ENCODE measurements at places on chromosomes 5 and 9. TPM values are rescaled to one million over a fixed set of nuclear protein-coding genes. Genes with fewer than 3 reads are reported as not detected.

DNA sequence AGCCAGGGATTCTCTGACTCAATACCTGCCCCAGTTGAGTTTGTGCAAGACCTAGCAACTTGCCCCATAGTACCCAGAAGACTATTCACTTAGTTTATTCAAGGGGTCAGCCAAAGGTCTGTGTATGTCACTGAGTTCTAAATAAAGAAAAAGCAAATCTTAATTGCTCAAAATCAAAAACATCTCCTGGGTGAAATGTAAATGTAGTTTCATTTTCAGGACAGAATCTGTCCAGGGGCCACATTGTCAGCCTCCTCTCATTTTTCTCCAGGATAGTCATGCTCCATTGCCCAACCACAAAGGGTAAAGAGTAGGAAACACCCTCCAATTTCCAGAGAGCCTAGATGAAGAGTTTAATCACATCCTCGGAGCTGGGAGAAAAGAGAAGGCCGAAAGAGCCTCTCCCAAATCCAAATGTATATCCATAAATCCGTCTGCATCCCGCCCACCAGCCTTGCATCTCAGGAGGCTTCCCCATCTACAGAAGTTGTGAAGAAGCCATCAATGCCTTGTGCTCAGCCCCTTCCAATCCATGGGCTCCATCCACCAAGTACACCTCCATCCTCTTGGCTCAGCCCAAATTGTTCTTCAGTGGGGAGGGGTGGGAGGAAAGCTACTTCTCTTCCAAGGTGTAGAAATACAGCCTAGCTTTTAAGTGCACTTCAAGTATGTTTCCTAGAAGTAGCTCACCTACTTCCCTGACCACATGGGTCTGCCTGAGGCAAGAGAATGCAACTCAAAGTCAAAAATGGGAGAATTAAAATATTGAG is 26.9 kb downstream of the ADAM19 start:
- DNase-seq = no peak

GRCh38 chr9:110351009-110351467 is 13.4 kb upstream of the TXNDC8 start:
- DNase-seq = no peak

GRCh38 chr5:42813533-42813932 is 1.8 kb upstream of the SELENOP start:
- peak; percentile 61 for DNase-seq

- no peak for DNase-seq
These were observed 10.0 kb downstream of the CRAT start for GRCh38 chr9:129100383-129101169.

DNA sequence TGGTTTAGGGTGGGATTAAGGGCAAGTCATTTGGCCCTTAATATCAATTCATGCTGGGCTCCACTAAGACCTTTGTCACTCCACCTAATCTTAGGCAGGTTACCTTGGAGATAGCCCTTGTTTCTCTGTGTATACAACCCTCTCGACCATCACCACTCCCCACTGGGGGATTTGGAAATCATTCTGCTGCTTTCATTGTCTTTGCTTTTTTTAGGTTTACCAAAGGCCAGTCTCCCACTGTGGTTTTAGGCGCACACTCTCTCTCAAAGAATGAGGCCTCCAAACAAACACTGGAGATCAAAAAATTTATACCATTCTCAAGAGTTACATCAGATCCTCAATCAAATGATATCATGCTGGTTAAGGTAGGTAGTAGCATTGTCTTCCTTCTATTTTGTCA is 6.2 kb downstream of the GZMK start:
- DNase-seq = no peak

DNA sequence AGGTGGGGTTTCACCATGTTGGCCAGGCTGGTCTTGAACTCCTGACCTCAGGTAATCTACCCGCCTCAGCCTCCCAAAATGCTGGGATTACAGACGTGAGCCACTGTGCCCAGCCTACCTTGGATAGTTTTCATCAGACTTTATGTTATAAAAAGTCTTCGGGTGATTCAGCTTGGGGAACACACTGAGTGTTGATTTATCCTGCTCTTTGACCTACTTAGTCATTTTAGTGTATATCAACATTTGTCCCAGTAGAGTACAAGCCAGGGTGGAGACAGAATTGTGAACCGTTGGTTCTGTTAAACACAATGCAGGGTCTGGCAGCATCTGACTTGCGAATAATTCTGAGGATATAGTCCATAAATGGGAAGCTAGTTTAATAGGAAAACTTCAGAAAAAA is 39.7 kb downstream of the NFX1 start:
- DNase-seq = no peak

GRCh38 chr9:125495172-125496119 is 211.6 kb downstream of the MAPKAP1 start:
- no peak for DNase-seq

- DNase-seq = peak; percentile 86
These were observed 74.8 kb downstream of the ICE1 start for GRCh38 chr5:5497152-5497788.

- DNase-seq = no peak
These were observed 37.5 kb downstream of the ANKDD1B start for GRCh38 chr5:75648712-75649111.

DNA sequence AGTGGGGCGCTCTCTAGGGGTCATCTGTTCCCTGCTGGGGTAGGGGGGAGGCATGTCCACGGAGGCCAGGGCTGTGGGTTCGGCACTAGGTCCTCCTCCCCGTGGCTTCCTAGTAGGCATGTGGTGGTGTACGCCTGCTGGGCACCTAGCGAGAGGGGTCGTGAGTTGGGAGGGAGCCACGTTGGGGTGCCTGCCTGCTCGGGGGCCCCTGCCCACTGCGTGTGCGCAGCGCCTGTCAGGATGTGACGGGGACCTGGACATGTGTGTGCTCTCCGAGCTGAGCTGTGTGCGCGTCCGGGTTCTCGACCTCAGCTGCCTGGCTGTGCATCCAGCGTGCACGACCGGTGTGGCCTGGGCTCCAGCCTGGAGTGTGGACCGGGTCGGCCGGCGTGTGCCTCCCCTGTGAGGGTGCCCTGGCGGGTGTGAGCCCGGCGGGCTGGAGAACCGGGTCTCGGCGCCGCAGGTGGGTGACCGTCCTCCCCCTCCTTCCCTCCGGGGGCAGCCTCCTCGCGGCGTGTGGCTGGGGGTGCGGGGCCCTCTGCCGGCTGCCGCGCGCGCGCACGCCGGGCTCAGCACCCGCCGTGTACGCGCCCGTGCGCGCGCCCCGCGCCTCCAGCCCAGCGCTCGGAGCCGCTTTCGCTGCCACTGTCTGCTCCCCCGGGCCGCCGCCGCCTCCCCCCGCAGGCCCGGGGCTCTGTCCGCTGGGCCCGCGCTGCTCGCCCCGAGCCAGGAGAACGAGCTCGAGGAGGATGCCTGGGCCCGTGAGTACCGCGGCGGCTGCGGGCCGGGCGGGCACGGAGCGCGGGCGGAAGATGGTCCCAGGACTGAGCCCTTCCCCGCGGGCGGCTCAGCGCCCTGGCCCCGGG is at the start of gene PRR7:
PRR7 (plus strand) TSS at position 615 of the 866 bp plus-strand sequence. CDS start 8,254 bp downstream, outside the sequence.
- DNase-seq = peak; percentile 82

DNA sequence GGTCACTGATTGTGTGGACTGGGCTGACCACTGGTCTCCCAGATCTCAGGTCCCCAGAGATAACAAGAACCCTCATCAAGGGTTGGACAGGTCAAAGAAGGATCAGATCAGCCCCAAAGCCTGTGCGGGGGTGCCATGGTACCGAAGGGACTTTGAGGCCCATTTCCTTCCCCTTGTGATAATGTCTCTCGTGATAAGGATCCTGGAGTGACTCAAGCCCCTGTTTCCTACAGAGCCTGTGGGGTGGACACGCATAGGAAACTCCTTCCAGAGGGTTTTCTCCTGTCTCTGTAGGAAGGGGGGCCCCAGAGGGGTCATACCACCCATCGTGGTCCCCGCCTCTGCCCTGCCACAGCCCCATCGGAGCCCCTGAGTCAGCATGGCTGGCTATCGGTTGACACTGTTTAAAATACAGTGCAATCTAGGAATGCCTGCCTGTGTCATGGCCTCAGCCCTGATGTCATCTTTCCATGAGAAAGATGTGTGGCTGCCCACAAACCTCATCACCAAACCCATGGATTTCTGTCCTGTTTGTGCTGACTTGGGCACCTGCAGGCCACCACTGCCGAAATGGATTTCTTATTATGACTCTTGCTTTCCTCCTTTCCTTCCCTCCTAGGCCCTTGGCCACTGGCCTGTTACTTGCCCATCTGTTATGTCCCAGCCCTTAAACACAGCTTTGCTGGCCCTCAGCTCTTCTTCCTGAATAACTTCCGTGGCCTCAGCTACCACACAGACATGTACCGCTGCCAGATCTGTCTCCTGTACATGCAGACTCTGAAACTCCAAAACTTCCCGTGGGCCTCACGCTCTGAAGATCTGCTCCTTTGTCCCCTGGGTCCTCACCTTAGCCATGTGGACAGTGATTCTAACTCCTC is 2.9 kb upstream of the CSF2 start:
- DNase-seq = no peak

DNA sequence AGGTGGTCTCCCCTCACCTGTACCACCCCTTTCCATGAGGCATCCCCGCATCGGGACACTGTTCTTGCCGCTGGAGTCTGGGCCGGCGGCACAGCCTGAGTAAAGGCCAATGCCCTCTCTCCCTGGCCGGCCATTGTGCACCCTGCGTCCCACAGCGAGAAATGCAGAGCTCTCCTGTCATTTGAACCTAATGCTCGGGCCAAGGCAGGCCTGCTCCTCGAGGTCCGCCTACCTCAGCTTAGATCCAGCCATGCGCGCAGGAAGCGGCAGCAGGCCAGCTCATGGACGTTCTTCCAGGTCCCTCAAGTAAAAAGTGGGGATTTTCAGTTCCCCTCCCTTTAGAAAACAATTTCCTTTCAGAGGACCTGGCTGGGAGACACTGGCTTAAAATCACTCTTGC is 135.0 kb downstream of the HSD17B3 start:
- no peak for DNase-seq

DNA sequence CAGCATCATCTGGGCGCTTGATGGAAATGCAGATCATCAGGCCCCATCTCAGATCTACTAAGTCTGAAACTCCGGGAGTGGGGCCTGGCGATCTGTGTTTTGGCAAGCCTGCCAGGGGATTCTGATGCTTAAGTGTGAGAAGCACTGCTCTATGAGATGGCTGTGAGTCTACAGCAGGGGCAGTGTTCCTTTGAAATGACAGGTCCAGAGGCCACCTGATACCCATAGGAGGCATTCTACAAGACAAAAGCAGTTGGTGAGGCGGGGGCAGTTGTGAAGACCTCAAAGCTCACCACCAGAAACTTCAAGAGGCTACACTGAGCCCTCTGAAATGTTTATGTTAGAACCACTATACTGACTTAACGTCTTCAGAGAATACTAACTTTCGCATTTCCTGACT is 86.9 kb upstream of the SPATA31D4 start:
- no peak for DNase-seq

DNA sequence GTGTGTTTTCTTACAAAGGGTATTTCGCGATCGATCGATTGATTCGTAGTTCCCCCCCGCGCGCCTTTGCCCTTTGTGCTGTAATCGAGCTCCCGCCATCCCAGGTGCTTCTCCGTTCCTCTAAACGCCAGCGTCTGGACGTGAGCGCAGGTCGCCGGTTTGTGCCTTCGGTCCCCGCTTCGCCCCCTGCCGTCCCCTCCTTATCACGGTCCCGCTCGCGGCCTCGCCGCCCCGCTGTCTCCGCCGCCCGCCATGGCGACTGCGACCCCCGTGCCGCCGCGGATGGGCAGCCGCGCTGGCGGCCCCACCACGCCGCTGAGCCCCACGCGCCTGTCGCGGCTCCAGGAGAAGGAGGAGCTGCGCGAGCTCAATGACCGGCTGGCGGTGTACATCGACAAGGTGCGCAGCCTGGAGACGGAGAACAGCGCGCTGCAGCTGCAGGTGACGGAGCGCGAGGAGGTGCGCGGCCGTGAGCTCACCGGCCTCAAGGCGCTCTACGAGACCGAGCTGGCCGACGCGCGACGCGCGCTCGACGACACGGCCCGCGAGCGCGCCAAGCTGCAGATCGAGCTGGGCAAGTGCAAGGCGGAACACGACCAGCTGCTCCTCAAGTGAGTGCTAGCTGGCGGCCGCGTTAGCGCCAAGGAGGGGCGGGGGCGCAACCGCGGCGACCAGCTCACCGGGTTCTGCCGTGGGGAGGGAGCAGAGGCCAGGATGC is 480 bp downstream of the LMNB1 start:
- DNase-seq = peak; percentile 87

DNA sequence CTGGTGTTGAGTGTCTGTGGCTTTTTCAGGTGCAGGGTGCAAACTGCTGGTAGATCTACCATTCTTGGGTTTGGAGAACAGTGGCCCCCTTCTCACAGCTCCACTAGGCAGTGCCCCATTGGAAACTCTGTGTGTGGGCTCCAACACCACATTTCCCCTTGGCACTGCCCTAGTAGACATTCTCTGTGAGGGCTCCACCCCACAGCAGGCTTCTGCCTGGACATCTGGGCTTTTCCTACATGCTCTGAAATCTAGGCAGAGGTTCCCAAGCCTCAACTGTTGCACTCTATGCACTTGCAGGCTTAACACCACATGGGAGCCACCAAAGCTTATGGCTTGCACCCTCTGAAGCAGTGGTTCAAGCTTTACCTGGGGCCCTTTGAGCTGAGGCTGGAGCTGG is 80.9 kb downstream of the BARX1 start:
- no peak for DNase-seq

GRCh38 chr9:19085295-19085694 is 17.4 kb downstream of the HAUS6 start:
- DNase-seq = no peak

DNA sequence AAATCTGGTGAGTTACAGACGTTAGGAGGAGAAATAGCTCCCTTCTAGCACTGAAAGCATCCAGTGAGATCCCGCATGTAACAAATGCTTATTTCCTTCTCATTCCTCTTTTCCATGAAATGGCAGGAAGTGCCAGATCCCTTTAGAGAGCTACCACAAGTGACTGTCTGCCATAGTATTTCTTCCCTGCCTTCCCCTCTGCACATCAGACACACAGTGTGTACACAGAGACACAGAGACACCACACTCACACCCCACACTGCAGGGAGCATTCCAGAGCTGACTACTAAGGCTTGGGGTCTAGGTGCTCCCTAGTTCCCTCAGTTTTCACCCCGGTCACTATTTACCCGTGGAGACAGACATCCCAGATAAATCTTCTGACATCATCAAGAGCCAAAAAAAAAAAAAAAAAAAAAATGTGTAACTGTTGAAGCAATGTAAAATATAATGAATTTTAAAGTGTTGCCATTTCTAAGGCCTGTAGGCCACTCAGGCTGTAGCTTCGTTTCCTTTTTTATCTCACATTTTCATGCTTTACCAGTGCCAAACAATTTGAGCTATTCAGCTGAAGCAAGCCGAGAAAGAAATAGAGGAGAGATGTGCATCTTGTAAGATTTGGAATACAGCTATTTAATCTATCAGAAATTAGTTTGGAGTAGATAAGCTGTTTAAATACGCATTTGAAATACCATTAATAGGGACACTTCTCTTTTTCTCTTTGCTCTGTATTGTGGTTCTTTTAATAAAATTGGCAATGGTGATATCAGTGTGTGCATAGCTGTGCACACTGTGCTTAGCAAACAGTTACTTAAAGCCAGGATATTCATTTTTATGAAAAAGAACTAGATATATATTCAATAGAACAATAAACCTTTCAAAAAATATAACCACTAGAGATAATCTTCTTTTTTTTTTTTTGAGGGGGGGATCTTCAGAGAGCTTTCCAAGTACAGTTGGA is 405.5 kb downstream of the PDE4D start:
- no peak for DNase-seq

The KDM3B gene
- 18.5 TPM for polyA plus RNA-seq

The KIF20A gene
- polyA plus RNA-seq = 0.22 TPM

The SLC25A46 gene
- 20.3 TPM for polyA plus RNA-seq

The SREK1IP1 gene
- polyA plus RNA-seq = 21.8 TPM

The IFNB1 gene
- polyA plus RNA-seq = not detected

The GALT gene
- polyA plus RNA-seq = 83.7 TPM

The SPINK6 gene
- polyA plus RNA-seq = not detected

The AJM1 gene
- polyA plus RNA-seq = 2.5 TPM

The CD180 gene
- polyA plus RNA-seq = 0.28 TPM

The ALDH7A1 gene
- polyA plus RNA-seq = 184 TPM

The ALDH1A1 gene
- 295 TPM for polyA plus RNA-seq

The UBE2R2 gene
- polyA plus RNA-seq = 26.1 TPM
